SK-N-DZ (cell line): ENCODE measurements at places on chromosomes 7 and 10.

GRCh38 chr7:140972876-140973829, 41.6 kb downstream of the MRPS33 start:
- DNase-seq, result no peak

GRCh38 chr10:119714484-119714816, 11.4 kb upstream of the INPP5F start:
- no peak for DNase-seq

DNA sequence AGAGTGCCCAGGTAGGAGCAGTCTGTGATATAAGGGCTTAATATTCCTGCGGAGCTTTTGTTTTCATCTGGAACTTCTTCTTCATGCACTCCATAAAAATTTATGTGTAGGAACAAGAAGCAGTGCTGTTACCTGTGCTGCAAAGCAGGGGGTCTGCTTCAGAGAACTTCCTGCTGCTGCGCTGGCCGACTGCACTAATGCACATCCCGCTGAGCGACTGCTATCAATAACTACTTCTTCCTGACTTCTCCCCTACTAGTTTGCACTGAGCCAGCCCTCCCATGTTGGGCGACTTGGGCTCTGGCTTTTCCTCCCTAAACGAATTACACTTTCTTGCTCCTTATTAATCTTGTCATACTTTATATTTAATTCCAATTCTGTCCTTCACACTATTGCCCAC, 150.3 kb downstream of the NEBL start:
- DNase-seq, result no peak

GRCh38 chr7:96169439-96169838, 152.5 kb downstream of the SLC25A13 start:
- no peak for DNase-seq

GRCh38 chr10:110375121-110375520, 70.4 kb upstream of the SMNDC1 start:
- no peak for DNase-seq

DNA sequence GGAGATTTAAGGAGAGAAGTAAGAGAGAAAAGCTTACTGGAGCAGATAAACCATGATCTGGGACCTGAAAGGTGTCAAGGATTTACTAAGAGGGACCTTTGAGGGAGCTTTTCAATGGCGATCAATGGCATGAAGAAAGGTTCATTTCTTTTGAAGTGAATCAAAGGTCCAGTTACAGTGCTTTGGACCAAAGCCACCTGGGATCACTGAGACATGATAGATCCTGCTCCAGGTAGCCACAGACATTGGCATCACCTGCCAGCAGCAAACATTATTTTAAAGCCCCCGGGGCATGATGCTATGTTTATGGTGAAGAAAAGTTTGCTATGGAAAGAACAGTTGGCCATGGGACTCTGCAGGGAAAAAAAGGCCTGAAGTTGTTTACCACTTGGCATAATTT, 109.4 kb downstream of the SLC25A13 start:
- DNase-seq, result no peak

- no peak for DNase-seq
Measured at GRCh38 chr7:136339464-136339863, 362.3 kb upstream of the MTPN start.

DNA sequence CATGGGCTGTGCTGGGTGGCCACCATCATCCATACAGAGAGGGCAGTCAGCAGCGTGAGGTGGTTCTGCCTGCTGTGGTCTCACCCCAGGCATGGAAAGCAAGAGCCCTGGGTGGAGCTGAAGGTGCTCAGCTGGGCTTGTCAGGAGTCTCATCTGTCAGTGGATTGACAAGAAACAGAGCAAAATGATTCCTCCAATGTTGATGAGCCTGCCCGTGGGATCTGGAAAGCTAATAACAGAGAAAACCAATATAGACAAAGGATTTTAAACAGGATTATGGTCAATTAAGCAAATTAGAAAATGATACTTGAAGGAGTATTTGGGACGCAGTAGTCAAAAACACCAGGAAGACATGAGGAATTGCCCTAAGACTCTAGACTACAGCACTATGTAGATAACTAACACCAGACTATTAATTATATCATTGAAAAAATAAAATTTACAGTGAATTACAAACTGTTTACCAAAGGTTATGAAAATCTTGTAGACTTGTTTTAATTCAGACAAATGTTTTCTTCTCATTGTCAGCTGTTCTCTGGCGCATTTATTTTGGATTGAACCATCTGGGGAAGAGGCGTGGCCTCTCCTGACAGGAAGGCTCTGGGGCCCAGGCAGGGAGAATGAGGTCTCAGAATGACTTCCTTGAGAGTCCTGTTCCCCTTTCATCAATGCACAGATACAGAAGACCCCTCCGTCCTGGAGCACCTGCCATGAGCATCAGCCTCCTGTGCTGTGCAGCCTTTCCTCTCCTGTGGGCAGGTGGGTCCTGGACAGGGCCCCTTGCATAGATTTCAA, 211.2 kb upstream of the PRSS58 start:
- DNase-seq, result peak; percentile 94

- no peak for DNase-seq
Measured at GRCh38 chr7:28748933-28749584, 209.1 kb downstream of the TRIL start.

GRCh38 chr7:123208793-123209192, 9.0 kb upstream of the SLC13A1 start:
- peak; percentile 30 for DNase-seq

- DNase-seq, result no peak
Measured at GRCh38 chr10:104666106-104666505, 25.0 kb downstream of the SORCS3 start.

DNA sequence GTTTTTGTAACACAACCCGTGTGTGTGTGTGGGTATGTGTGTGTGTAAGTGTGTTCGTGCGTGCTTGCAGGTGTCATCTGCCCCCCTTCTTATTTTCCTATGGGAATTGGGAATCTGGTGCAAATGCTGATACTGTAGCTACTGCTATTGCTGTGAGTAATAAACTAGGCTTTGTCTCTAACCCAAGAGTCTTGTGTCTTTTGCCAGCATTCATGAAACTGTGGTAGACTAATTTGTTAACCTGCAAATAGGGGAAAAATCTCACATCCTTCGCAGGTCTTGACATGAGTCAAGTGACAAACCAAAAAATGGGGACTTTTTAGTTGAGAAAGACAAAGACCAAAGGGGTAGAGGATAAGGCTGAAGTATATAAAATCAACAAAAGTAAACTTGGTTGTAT, 57.9 kb upstream of the FAM133B start:
- no peak for DNase-seq

- no peak for DNase-seq
Measured at GRCh38 chr7:155962191-155962967, 150.1 kb upstream of the SHH start.

DNA sequence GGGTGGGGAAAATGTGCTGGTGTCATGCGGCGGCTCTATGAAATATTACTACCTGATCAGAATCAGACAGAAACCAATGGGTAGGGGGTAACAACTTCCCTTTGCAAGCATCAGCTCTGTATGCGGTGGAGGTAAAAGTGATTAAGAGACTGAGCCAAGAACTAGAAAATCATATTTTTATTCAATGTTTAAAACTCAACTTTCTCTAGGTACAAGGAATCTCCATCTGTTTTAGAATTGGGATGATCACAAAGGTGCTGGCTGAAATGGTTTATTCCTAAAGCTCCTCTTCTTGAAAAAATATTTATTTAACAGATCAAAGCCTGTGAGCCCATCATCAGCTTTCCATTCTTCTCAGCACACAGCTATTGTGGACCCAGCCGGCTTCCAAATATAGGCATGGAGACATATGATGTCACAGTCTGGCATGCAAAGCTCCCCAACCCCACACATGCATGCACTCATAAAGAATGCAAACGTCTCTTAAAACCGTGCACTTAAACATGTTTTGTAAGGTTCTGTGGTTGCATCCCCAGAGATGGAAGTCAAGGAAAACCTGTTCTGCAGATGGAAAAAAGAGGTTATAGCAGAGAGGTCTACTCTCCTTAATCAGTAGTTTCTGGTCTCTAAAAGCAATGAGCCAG, 126.0 kb downstream of the SKIDA1 start:
- no peak for DNase-seq

DNA sequence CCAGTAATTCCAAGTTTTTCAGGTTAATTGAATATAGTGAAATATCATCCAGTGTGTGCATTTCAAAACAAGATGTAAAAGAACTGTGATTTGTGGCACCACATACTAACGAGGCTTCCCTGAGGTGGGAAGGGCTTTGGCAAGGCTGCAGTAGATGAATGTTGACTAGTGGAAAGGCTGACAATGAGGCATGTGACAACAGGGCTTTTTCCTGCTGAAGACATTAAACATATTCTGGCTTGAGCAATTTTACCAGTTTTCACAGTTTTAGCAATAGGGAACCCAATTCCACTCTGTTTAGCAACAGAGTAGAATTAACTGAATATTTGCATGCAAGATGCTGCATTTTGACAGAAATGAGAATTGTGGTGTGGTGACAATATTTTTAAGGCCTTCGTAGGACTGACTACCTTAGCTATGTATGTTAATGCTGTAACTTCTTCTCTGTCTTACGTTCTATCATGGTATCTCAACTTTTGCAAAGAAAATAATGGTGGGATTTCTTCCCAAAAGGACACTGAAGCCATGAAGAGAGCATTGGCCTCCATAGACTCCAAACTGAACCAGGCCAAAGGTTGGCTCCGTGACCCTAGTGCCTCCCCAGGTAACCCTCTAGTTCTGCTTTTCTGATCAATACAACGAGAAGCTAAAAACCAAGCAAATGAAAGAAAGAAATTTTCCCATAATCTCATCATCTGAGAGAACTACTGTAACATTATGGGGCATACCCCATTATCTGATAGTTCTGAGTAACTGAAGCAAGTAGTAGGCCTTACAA, 68.5 kb downstream of the AP3M1 start:
- DNase-seq, result no peak
